ENCODE measurements at places on chromosomes 6 and 20.

- DNase-seq = no peak
Measured at GRCh38 chr6:37059344-37060194, 54.1 kb downstream of the FGD2 start.

GRCh38 chr6:112877134-112878100, 530.3 kb downstream of the RFPL4B start:
- no peak for DNase-seq

DNA sequence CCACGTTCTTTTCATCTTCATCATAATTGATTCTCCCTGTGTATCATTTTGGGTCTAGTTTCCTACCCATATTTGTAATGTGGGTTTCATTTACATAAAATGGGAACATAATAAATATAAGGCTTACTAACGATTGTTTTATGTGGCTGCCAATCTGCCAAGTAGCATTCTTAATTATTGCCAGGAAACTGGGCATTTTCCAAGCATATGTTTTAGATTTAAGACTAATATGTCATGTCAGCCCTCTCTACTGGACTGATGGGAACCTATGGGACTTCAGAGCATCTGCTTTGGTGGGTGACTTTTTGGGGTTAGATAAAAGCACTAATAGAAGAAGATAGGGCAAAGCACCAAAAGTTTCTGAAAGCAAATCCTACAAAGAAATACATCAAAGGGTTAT, 157.5 kb downstream of the TBX18 start:
- no peak for DNase-seq

- no peak for DNase-seq
Measured at GRCh38 chr20:25565578-25566157, 19.7 kb downstream of the NINL start.

GRCh38 chr20:46434597-46434996, 28.2 kb upstream of the ELMO2 start:
- DNase-seq = no peak

DNA sequence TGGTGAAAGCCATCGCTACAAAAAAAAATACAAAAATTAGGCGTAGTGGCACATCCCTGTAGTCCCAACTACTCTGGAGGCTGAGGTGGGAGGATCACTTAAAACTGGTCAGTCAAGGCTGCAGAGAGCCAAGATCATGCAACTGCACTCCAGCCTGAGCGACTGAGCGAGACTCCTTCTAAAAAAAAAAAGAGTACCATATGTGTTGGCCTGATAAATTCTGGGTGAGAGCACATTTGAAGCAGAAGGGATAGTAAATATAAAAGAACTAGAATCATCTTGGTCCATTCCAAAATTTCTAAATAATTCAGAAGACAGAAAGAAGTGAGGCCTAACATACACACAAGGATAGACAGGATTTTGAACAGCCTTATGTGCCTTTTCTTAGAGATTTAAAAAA, 2.2 kb downstream of the IBTK start:
- no peak for DNase-seq

- no peak for DNase-seq
Measured at GRCh38 chr6:1630771-1631217, 21.1 kb downstream of the FOXC1 start.

- DNase-seq = no peak
Measured at GRCh38 chr6:55868176-55868575, 7.2 kb downstream of the BMP5 start.

DNA sequence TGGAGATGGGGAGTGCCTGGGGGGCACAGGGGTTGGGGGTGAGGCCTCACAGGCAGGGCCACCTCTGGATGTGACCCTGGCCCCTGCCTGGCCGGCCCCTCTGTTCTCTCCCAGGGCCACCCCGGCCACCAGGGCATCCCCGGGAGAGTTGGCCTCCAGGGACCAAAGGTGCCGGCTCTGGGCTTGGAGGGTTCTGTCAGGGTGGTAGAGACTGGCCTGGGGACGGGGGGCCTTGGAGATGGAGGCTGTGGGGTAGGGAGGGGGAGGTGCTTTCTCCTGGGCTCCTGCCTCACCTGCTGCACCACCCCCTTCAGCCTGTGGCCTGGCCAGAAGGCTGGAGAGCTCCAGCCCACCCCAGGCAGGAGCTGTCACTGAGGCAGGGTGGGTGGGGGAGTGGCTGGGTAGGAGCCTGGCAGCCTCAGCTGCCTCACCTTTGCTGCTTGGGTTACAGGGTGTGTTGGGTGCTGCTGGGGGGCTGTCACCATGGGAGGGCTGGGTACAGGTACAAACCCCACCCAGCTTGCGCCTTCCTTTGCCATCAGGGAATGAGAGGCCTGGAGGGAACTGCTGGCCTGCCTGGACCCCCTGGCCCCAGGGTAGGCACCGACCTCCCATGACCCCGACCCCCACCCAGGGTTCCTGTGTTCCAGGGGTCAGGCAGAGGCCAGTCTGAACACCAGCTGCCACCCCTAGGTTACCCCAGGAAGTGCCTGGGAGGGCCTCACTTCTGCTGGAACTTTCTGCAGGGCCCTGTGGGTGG, 32.7 kb downstream of the COL20A1 start:
- DNase-seq = no peak

GRCh38 chr20:19137641-19138040, 74.8 kb upstream of the SLC24A3 start:
- no peak for DNase-seq

GRCh38 chr6:165986914-165987482, 180.7 kb downstream of the TBXT start:
- DNase-seq = no peak

DNA sequence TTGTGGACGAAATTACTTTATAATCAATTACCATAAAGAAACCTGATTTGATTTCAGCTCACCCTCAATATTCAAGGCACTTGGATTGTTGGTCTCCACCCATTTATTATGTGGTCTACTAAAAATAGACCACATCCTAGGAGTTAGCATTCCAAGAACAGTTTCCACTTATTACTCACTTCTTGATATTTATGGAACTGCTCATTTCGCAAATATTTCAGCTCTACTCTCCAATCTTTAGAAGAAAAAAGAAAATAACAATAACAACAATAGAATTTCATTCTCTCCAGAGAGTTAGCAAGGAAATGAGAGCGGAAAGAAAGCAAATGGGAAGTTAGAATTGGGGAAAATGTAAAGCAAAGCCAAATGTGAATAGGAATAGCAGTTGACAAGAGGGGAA, 26.2 kb upstream of the HDAC2 start:
- DNase-seq = no peak

DNA sequence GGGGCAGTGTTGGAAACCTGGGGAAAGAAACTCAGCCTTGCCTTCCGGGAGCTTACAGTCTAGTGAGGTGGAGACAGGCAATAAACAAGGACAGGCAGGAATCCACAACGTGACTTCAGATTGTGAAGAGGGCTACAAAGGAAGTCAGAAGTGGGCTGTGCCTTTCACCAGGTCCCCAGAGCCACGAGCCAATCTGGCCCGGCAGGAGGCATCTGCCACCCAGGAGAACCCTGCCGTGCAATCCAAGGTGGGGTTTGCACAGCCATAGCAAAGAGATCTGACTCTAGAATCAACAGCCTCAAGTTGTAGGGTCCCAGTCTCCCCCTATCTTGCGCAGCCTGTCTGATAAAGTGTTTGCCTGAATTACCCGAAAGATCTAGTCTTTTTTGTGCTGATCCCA, 5.5 kb downstream of the SLC32A1 start:
- no peak for DNase-seq

DNA sequence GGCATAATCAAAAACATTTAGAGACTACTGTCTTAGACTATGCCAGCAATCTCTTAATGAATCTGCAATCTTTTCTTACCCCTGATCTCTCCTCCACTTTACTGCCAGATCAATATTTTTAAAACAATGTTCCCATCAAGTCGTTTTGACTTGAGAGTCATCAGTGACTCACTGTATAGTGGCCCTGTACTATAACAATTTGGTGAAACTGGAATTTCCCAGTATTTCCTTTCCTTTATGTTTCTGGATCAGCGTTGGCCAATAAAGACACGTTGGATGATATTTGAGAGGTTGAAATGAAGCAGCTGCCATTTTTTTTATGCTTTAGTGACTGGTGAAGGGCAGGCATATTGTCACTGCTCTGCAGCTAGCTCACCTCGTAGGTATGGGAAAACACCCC, 10.1 kb upstream of the SMIM13 start:
- DNase-seq = no peak

- no peak for DNase-seq
Measured at GRCh38 chr6:84808491-84809061, 44.2 kb upstream of the TBX18 start.

DNA sequence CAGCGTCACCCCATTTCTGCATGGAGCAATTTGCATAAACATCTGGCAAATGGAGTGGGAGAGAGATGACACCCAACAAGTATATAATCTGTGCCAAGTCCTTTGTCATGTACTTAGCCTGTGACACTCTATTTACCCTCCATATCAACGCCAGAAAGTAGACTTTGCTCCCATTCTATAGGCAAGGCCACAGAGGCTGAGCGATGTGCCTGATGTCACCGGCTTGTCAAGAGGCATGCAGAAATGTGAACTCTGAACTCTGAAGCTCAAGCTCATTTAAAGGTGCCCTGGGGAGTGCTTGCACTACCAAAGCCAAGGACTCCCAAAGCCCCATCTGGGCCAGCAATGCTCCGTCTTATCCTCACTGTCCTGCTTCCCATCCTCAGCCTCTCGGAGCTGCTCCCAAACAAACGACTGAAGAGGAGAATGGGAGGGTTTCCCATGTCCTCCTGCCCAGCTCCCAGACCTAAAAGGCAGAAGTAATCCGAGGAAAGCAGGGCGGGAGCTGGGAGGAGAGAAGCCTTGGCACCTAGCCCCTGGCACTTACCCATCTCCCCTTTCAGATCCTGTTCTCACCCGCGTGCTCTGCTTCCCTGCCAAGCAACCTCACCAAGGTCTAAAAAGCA, 9.2 kb downstream of the CPNE5 start:
- no peak for DNase-seq

- DNase-seq = no peak
Measured at GRCh38 chr6:13065581-13065980, 262.8 kb downstream of the TBC1D7 start.

GRCh38 chr6:141167945-141168344, 964.8 kb upstream of the GJE1 start:
- DNase-seq = no peak

- DNase-seq = no peak
Measured at GRCh38 chr6:53673162-53673727, 7.7 kb upstream of the KLHL31 start.

DNA sequence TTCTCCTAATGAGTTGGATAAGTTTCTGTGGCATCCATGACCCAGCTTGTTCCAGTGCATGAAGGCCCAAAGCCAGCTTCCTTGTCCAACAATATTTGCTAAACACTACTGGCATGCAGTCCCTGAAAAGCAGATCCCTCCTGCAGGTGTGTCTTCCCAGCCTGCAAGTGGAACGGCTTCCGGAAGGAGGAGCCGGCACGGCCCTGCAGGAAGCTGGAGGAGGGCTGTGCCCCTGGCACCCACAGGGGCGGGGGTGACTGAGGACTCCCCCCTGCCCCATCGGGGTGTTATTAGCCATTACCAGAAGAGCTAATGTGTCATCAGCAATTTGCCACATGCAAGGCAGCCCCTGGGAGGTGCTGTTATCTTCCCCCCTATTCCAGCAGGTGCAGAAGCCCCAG, 27.4 kb downstream of the NPEPL1 start:
- DNase-seq = no peak

DNA sequence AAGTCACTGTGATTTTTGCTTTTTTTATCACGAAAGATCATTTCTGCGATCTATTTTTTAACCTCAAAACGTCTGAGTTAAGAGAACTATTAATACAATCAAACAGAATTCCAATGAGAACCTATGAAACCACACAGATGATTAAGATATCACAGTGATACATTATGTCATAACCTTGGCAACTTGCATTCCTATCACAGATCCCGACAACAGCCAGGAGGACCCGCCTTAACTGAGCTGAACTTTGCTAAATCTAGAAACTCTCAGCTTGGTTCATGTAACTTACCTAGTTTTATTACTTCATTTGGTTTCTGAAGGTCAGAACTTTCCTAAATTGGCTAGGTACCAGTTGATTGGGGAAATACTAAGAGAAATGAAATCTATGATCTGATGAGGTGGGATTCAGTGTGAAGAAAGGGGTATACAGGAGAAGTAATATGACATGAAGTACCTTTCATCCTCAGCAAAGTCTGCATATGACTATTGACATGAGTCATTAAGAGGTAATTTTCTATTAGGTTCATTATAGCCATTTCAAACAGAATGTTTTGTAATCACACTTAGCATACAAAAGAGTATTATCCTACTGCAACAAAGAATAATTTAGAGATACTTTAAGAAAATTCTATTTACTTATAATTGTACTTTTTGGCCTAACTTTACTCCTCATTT, 11.2 kb downstream of the LYRM4 start:
- DNase-seq = no peak

GRCh38 chr20:2207770-2208097, 88.1 kb upstream of the TGM3 start:
- DNase-seq = no peak

DNA sequence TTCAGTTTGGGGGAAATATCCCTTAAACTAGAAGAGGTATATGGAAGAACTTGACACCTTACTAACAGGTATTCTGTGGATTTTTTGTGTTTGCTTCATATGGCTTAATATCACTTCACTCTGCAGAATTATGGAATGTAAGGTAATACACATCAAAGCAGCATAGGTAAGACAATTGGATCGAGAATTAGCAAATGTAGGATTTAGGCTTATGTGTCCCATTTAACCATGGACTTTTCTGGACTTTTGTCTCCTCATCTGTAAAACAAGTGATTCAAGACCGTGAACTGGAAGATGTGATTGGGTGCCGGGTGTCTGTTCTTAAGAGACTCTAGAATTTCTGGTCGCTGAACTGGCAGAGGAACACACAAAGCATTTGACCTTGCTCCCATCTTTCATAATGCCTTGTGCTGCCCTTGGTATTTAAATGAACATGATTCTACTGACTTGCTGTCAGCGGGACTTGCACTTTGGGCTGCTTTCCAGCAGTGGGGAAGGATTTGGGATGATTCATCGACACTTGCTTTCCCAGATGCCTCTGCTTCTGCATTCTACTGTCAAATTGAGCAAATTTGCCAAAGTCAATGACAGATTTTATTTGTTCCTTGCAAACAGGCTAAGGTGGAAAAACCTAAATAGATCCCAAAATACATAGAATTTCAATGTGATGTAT, 199.8 kb downstream of the PLCB1 start:
- no peak for DNase-seq

All from stimulated activated CD8-positive, alpha-beta memory T cell treated with anti-CD3 and anti-CD28 coated beads, Interleukin-7, amount 100 ng/mL, for 24 hours (primary cell).